COLO829 (cell line): ENCODE measurements at places on chromosomes 1 and 21.

- no peak for DNase-seq
Measured at GRCh38 chr1:20075345-20075744, 5.4 kb downstream of the PLA2G5 start.

DNA sequence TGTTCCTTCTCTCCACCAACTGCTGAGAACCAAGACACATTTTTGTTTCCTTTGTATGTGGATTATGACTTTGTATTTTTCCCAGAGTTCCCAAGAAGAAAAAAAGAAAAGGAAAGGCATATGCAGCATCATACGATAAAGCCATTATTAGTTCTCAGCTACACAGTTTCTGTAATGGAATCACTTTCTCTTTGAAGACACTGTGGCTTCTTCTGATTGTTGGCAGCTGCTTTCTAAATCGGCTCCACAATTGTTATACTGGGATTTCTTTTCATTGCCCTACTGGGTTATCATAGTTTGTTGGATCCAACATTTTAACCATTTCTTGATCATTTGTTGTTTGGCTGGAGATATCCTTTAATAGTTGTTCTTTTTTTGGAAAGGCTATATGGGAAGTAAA lies 89.5 kb upstream of the HIVEP3 start:
- no peak for DNase-seq

DNA sequence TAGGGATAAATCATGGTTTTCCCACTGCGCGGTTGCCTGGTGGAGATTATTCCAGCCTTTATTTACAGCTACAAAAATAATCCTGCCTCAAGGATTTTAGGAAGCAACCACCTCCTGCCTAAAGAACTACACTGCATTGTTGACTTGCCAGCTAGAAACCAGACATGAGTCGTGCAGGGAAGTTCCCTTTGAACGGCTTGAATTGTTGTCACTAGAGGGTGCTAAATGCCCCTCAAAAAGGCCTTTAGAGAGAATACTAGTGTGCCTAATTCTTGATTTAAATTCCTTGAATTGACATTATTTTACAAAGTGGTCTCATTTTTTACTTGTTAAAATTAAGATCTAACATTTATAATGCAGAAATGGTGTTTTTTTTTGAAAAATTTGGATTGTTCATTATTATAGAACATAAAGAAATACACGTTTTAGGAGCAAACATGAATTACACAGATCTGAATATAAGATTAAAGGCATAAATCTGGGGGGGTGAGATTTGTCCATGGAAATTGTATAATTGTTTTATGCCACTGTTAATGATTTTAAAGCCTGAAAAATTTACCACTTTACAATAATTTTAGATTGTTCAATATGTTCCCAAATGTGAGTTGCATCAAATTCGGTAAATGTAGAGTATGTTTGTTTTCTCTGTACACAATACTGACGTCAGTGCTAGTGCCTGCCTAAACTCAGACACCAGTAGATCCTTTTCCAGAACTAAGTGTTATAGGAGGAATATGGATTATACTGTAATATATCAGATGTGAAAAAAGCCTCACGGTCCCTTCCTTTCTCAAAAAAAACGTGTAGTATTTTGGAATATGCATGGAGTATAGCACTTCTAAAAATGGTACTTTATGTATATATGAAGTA lies 7.6 kb upstream of the ERG start:
- peak; percentile 43 for DNase-seq

DNA sequence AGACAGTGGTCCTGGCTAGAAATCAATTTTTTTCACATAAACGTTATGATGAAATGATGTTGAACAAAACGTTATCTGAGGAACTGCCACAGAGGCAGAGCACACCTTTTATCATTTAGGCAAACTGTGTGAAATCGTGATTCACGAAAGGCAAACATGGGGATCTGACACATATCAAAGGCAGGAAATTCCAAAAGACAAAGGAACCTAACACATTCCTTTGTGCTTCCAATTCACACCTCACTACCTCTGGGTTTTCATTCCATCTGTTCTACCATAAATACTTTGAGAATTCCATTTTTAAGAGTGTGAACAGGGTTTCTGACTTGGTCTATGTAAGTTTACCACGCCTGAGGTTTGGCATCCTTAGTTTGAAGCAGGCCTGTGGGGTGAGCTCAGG lies 119.5 kb upstream of the KRTAP19-8 start:
- DNase-seq: no peak
